Activated CD4-positive, alpha-beta T cell treated with anti-CD3 and anti-CD28 coated beads for 36 hours (primary cell): ENCODE measurements at places on chromosomes 6 and 20. TPM values are rescaled to one million over a fixed set of nuclear protein-coding genes. Genes with fewer than 3 reads are reported as not detected.

- DNase-seq, result no peak
Measured at GRCh38 chr6:114634016-114634415, 291.2 kb upstream of the HS3ST5 start.

- DNase-seq, result no peak
Measured at GRCh38 chr20:58595167-58595566, 55.9 kb upstream of the STX16 start.

DNA sequence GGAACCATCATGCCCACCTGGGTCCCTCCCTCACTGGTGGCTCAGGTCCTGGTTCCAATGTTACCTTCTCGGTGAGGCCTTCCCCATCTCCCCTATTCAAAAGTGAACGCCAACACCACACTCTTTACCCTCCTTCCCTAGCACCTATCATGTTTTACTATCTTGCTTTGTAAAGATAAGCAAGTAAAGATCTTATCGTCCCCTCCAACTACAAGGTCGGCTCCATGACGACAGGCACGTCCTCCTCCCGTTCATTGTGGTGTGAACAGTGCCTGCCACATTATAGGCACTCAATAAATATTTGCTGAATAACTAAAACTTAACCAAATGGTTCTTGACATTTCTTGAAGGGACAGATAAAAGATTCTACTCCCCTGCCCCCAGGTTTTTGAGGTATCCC, 147.1 kb downstream of the PREX1 start:
- DNase-seq, result no peak

The GPLD1 gene
- 0.62 TPM for total RNA-seq

DNA sequence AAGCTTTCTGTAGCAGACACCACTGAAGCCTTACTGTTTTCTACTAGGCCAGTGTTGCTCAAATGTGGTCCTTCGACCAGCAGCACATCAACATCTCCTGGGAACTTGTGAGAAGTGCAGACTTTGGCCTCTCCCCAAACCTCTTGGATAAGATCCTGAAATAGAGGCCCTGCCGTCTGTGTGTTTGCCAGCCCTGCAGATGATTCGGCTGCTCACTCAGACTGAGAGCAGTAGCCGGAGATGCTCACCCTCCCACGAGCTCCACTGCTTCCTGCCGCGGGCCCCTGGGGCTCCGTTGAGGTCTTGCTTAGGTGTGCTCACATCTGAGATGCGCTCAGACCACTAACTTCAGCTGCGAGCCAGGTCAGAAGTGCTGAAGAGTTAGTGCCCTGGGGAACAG, 129.5 kb upstream of the SSTR4 start:
- peak; percentile 33 for DNase-seq

The SMLR1 gene
- not detected for total RNA-seq
